ENCODE measurements at places on chromosomes 5 and 9. TPM values are rescaled to one million over a fixed set of nuclear protein-coding genes. Genes with fewer than 3 reads are reported as not detected.

The INSL6 gene
- total RNA-seq = not detected

The SLC23A1 gene
- total RNA-seq = not detected

The PCSK1 gene
- 0.05 TPM for total RNA-seq

The SEMA5A gene
- 28.6 TPM for total RNA-seq

The SPRY4 gene
- 9.7 TPM for total RNA-seq

The ESM1 gene
- total RNA-seq = 0.19 TPM

The CD180 gene
- 1.6 TPM for total RNA-seq

The IL17B gene
- total RNA-seq = not detected

The C5orf46 gene
- total RNA-seq = 2.4 TPM

The WHRN gene
- total RNA-seq = 0.49 TPM

The CDK7 gene
- 10.5 TPM for total RNA-seq

The BNC2 gene
- total RNA-seq = 4.3 TPM

The GFPT2 gene
- total RNA-seq = 15.3 TPM

The TTC23L gene
- total RNA-seq = not detected

The FOXD4L6 gene
- not detected for total RNA-seq

The OTP gene
- not detected for total RNA-seq

The SOHLH1 gene
- total RNA-seq = not detected

The ABO gene
- 1.5 TPM for total RNA-seq

The ADRB2 gene
- 5.5 TPM for total RNA-seq

The TEX48 gene
- not detected for total RNA-seq

The DIPK1B gene
- total RNA-seq = 16.4 TPM

The TMC1 gene
- not detected for total RNA-seq

The LECT2 gene
- total RNA-seq = not detected

The ENTREP1 gene
- 20.0 TPM for total RNA-seq

The ADCY2 gene
- total RNA-seq = 0.19 TPM

Measured in Right ventricle myocardium inferior (tissue), 1 donor.